ENCODE measurements at places on chromosomes 4 and X.

- no peak for DNase-seq
These were observed 787.9 kb upstream of the GALNTL6 start for GRCh38 chr4:171025343-171025742.

- DNase-seq = peak; percentile 42
These were observed 2.0 kb upstream of the TMPRSS11D start for GRCh38 chr4:67885762-67886161.

- DNase-seq = no peak
These were observed 60.2 kb downstream of the PSAPL1 start for GRCh38 chr4:7374571-7374970.

DNA sequence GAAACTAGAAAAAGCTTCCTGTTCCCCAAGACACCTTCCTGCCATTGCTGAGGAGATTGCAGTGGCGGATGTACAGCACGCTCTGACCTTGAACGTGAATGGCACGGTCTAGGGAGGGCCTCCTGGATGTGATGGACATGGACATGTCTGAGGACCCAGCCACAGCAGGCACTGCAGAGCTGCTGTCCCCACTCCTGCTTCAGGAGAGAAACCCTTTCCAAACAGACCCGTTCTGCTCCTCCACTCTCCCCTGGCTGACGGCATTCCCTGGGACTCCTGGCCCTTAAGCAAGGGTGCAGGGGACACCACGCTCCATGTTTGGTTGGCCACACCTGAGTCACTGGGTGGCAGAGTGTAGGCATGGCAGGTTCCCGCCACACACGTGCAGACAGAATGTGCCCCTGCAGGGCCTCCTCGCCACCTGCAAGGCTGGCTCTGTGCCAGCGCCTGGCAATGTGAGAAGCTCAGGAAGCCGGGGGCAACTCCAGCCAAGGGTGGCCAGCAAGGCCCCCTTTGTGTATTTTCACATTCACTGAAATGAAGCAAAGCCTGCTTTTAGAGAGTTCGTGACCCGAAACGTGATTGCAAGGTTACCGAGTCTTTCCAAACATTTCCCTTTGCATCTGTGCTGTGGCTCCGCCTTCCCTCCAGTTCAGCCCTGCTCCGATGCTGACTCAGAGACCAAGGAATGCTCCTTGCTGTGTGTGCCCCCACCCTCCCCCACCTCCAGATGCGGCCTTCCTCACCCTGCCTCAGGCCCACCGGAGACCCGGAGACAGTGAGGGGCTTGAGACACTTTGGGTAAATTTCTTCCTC is 46.1 kb downstream of the HTRA3 start:
- peak; percentile 85 for DNase-seq

GRCh38 chr4:161252520-161253141 is 911.2 kb downstream of the FSTL5 start:
- peak; percentile 24 for DNase-seq

DNA sequence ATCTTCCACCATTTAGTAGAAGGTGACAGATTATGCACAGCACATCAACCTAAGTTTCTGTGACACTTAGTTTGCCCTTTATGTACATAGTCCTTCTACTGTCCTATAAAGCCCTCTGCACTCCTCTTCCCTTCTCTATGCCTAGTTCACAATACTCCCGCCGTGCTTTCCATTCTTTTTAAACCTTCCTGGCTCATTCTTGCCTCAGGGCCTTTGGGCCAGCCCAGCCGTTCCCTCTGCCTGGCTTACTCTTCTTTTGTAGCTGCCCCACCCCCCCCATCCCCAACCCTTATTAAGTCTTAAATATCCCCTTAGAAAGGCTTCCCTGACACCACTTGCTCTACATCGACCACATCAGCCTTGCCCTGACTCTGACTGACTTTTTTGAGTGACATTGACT is 33.0 kb downstream of the SGMS2 start:
- no peak for DNase-seq

- DNase-seq = peak; percentile 68
These were observed 31.8 kb downstream of the USP11 start for GRCh38 chrX:47264483-47265173.

DNA sequence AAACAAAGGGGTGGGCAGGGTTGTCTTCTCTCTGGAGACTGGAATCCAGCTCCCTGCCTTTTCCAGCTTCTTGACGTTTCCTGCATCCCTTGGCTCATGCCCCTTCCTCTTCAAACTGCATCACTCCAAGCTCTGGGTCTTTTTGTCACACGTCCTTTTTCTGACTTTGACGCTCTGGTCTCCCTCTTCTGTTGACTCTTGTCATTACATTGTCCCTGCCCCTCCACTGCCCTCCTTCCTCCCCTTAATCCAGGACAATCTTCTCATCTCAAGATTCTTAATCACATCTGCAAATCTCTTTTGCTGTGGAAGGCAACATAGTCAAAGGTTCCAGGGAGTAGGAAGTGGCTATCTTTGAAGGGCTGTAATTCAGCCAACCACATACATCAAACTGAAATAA is 178.3 kb downstream of the TMA16 start:
- DNase-seq = no peak

DNA sequence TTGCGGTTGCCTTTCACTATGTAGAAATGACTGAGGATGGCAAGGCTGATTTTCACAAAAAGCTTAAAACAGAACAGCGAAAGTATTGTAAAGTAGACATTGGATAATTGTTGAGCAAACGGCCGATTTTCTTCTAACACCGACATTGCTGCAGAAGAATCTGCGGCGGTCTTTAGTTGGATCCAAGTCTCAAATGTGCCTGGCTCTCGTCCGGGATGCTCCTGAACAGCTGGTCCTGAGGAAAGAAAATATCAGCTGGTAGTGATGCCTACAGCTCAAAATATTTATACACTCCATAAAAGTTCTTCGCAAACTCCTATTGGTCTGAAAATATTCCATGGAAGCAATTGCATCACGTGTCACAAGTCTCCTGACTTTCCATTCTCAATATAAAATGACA is at the start of gene ASB5:
Gene ASB5 (minus strand): TSS at position 260 of the 400 bp plus-strand sequence. CDS start 114 bp downstream, at position 146.
- no peak for DNase-seq

GRCh38 chr4:89681219-89681618 is 155.7 kb downstream of the SNCA start:
- DNase-seq = peak; percentile 72

GRCh38 chr4:163948920-163949455 is 454.5 kb downstream of the TMA16 start:
- no peak for DNase-seq

GRCh38 chr4:173860094-173860493 is 330.1 kb upstream of the HAND2 start:
- no peak for DNase-seq
